Thymus (tissue), 14 donors: ENCODE measurements at places on chromosomes 4 and X. TPM values are rescaled to one million over a fixed set of nuclear protein-coding genes. Genes with fewer than 3 reads are reported as not detected.

The GATA1 gene
- total RNA-seq: 0.57 TPM

The MAGEA9B gene
- total RNA-seq: not detected

The ANK2 gene
- total RNA-seq: 14.7 TPM

The IL2RG gene
- total RNA-seq: 91.6 TPM

The WAS gene
- 34.7 TPM for total RNA-seq

The ODAPH gene
- total RNA-seq: not detected

The TRAM1L1 gene
- total RNA-seq: 1.4 TPM

The FHDC1 gene
- 0.33 TPM for total RNA-seq

The C4orf54 gene
- 1.4 TPM for total RNA-seq

The AMBN gene
- total RNA-seq: 0.19 TPM

The FOXR2 gene
- not detected for total RNA-seq

The ARHGAP6 gene
- total RNA-seq: 0.71 TPM

The BMPR1B gene
- 12.5 TPM for total RNA-seq

The CSAG3 gene
- total RNA-seq: 0.52 TPM

The BRS3 gene
- 0.05 TPM for total RNA-seq

The FAM47E gene
- total RNA-seq: 1.1 TPM

The CPLX1 gene
- total RNA-seq: 3.5 TPM

The RPS6KA6 gene
- 2.1 TPM for total RNA-seq

The XK gene
- total RNA-seq: 0.66 TPM

The CDKL5 gene
- total RNA-seq: 4.5 TPM

The SOX3 gene
- total RNA-seq: 0.05 TPM
